ENCODE measurements at places on chromosomes 13 and 19. TPM values are rescaled to one million over a fixed set of nuclear protein-coding genes. Genes with fewer than 3 reads are reported as not detected.
A peak's percentile ranks its signal among the peaks of the same experiment; 100 is the strongest.

- no peak for DNase-seq
- H3K36me3 ChIP-seq = peaks cover 10% of the 10 kb centered on the region
- peaks cover under 1% of the 10 kb centered on the region for H3K27me3 ChIP-seq
- peaks cover 10% of the 10 kb centered on the region for H3K4me1 ChIP-seq
- H3K27ac ChIP-seq = peak overlapping the region; percentile 53
These were observed 823 bp downstream of the TLE5 start for GRCh38 chr19:3061182-3062161.

Gene NMRK2
- not detected for total RNA-seq

DNA sequence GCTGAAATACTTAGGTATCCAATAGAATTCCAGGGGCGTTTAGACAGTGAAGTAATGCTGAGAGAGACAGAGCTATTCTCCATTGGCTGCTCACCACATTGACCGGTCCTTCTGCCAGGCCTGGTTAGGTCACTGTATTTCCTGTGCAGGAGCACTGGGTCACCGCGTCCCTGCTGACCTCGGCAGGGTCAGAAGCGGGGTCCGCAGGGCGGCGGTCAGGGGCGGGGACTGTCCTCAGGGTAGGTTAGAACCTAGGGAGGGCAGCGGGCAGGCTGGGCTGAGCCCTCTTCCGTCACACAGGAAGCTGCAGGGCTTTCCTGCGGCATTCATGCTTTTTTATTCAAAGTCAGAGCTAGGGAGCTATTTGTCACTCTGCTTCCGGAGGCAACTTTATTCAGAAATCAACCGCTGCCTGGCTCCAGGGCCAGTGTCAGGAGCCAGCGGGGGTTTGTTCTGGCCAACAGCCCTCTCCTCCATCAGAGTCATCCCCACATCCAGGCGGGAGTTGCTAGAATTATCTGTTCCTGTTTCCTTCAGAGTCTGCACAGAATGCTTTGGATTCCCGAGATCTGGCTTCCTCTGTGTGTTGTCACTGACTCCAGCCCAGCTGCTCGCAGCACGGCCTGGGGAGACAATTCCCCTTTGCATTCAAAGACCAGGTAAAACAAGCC, 81.2 kb upstream of the WASF3 start:
- H3K27me3 ChIP-seq = no peaks in the 10 kb centered on the region
- no peaks in the 10 kb centered on the region for H3K36me3 ChIP-seq
- peak; percentile 39 for DNase-seq
- peak overlapping the region; percentile 93 for H3K27ac ChIP-seq
- peak overlapping the region; percentile 79 for H3K4me3 ChIP-seq

GRCh38 chr13:42615691-42616090, 41.7 kb downstream of the TNFSF11 start:
- no peaks in the 10 kb centered on the region for H3K4me1 ChIP-seq
- no peak for DNase-seq

DNA sequence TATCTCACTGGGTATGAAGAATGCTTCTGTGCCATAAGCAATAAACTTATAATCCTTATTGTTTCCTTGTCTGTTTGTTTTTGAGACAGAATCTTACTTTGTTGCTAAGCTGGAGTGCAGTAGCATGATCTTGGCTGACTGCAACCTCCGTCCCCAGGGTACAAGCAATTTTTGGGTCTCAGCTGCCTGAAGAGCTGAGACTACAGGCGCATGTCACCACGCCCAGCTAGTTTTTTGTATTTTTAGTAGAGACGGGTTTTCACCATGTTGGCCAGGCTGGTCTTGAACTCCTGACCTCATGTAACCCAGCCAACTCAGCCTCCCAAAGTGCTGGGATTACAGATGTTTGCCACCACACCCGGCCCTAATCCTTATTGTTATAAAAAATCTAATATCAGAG, 112.5 kb downstream of the MYO16 start:
- no peak overlapping the region for H3K27ac ChIP-seq
- no peak for DNase-seq
- H3K4me3 ChIP-seq = no peak overlapping the region

DNA sequence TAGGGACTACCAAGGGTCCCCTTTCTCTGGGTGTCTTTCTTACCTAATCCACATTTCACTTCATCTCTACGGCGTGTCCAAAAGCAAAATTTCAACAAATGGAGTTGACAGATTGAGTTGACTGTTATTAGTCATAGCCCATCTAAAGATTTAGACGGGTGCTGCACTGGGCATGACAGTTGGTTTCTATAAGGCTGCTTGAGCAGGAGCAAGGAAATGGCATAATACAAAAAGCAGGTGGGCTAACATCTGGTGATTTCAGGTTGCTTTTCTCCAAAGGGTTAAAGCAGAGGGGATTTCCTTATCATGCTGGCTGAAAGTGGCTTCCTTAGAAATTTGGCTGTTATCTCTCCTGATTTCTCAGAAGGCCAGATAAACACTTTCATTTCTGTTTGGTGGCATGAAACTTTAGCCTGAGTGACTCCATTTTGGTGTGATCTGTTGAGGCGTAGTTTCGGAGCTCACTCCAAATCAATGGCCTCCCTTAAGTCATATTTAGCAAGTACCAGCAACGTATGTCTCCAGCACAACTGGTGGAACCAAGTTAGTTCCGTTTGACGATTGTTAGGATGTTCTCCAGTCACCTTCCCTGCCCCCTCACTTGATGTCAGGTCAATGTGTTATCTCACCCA, 440.4 kb downstream of the FGF9 start:
- peaks cover 4% of the 10 kb centered on the region for H3K36me3 ChIP-seq
- DNase-seq = no peak
- no peak overlapping the region for H3K4me3 ChIP-seq
- no peaks in the 10 kb centered on the region for H3K27me3 ChIP-seq
- no peak overlapping the region for H3K27ac ChIP-seq
- H3K4me1 ChIP-seq = no peaks in the 10 kb centered on the region

DNA sequence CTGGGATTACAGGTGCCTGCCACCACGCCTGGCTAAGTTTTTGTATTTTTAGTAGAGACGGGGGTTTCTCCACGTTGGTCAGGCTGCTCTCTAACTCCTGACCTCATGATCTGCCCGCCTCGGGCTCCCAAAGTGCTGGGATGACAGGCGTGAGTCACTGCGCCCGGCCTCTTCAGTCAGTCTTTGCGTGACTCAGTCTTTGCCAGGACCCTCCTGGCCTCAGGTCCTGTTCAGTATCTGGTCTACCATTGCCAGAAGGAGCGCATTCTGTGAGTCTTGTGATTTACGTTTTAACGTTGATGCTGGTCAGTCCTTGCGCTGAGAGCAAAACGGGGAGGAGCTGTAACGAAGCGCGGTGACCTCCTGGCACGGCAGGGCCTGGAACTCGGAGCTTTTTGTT, 7.6 kb upstream of the HMG20B start:
- no peak for DNase-seq
- no peaks in the 10 kb centered on the region for H3K4me1 ChIP-seq
- no peaks in the 10 kb centered on the region for H3K36me3 ChIP-seq
- H3K4me3 ChIP-seq = no peak overlapping the region
- H3K27me3 ChIP-seq = peaks cover 4% of the 10 kb centered on the region

Gene ZSCAN1
- total RNA-seq = not detected

Gene KCNJ14
- total RNA-seq = 0.90 TPM

DNA sequence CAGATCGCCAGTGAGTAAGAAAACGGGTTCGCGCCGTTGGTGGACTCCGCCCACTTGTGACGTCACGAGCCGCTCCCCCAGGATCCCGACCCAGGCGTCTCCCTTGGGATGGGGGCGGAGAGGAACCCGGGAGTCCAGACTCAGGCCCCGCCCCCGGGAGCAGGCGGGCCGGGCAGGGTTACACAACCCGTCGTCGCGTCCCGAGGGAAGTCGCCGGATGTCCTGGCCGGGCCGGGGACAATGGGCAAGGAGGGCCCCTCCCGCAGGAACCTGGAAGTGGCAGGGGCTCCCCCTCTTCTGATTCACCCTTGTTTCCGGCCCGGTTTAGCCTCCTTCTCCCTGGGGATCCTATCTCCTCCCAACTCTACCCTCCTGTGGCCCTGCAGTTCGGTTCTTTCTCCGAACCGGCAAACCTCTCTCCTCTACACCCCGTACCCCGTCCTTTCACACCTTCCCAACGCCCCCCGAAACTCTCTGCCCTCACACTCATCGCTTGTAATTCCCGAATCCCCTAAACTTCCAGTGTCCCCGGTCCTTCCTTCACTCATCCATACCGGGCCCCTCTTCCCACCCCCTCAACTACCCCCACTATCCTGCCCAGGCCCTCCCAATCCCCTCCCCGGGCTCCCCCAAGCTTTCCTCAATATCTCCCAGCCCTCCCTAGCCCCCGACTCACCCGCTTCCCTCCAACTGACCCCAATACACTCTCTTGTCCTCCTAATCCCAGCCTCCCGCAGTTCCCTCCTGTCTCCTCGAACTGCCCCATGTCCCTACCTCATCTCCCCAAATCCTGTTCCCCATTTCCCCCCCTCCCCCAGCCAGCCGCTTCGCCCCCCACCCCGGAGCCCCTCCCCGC, 20.0 kb upstream of the ERCC1 start:
- H3K4me3 ChIP-seq = peak overlapping the region; percentile 91
- peaks cover 8% of the 10 kb centered on the region for H3K27me3 ChIP-seq
- H3K27ac ChIP-seq = peak overlapping the region; percentile 100
- DNase-seq = peak; percentile 95
- H3K36me3 ChIP-seq = no peaks in the 10 kb centered on the region

Measured in HFFc6 (cell line).